ENCODE measurements at places on chromosomes 2 and 18.

DNA sequence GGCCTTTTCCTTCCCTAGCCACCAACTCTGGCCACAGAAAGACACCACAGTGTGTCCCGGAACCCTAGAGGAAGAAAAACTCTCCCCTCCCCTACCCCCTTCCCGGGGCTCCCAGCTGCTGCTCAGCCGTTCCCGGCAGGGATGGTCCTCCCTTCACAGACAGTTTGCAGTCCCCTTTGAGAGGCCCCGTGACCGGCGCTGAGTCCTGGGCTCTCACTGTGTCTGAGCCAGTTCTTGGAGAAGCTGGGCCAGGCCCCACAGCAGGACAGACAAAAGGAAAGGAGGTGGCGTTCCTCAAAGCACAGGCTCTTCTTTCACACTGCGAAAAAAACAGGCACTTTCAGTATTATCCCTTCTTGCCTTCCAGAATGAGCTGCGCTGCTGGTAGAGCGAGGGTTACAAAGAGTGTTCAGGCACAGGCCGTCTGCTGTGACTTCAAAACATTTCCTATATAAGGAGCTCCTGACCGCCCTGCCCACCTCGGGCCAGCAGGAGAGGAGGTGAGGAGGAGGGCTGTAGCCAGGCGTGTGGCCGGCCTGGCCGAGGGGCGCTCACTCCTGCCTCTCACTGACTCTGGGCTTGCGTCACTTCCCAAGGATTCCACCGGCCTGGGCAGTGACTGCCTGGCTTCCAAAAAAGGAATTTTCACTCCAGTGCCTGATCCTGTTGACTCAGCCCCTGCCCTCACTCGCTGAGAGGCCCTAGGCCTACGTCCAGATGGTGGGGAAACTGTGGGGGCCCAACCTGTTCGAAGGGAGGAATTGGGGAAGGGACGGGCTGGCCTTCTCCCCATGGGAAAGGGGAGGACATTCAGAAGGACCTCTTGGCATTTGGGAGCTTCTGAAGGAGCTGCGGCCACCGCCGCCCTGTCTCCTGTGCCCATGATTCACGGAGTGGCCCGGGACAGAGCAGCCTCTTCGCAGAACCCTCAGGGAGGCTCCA, 24.9 kb downstream of the CIDEA start:
- DNase-seq = no peak

- DNase-seq = no peak
These were observed 11.3 kb downstream of the OSR1 start for GRCh38 chr2:19346983-19347618.

- DNase-seq = no peak
These were observed 67.7 kb downstream of the FAM210A start for GRCh38 chr18:13658436-13659204.

DNA sequence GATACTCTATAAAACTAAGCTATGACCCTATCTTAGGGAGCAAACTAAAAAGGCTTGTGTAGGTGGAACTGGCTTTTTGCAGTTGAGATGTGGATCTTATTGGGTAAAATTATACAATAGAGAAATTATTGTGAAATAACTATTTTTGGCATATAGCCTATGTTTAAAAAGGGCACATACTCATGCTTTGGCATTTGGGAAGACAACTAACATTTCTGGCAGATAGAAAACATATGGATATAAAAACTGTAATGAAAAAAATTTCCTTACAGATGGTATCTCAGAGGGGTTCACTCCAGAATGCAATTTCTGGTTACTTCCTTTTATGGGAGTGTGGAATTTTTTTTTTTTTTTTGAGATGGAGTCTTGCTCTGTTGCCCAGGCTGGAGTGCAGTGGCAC, 120.1 kb upstream of the CCDC195 start:
- DNase-seq = no peak

GRCh38 chr2:159098361-159098760, 129.9 kb downstream of the TANC1 start:
- DNase-seq = no peak

Measured in stimulated activated CD8-positive, alpha-beta memory T cell treated with anti-CD3 and anti-CD28 coated beads, Interleukin-12 subunit alpha, Interleukin-12 subunit beta, amount 100 ng/mL, for 4 hours (primary cell).